ENCODE measurements at places on chromosomes 13 and 19.

GRCh38 chr13:93857126-93857525, 622.4 kb downstream of the DCT start:
- ATAC-seq = no peak

DNA sequence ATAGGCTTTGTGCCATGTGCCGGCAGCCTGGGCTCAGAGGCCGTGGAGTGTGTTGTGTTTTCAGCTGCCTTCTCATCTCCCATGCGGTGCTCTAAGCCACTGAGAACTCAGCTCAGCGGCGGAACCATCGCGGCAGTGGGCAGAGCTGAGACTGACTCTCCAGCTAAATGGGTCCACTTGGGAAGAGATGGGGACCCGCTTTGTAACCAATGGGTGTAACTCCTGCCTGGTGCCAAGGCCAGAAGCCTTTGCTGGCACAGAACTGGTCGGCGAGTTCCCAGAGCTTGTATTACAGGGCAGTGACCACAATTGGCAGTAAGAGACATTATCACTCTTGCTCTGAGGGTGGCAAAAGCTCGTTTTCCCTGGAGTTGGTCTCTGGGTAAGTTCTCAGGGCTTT, 183.0 kb downstream of the STK24 start:
- ATAC-seq = no peak

DNA sequence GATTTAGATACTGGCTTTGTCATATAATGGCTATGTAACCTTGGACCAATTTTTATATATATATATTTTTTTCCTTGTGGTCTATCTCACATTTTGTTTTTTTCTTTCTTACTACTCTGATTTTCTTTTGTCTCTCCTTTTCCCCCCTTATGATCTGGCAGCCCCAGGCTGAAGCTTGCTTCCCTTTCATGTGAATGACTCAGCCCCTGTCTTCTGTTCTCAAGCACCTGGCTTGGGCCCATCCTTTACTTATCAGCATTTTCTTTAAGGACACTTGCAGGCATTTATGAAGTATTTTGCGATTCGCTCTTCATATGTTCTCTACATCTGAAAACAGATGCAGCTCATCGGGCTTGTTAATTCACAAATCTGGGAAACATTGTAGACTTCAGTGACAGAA, 163.6 kb downstream of the SPRY2 start:
- no peak for ATAC-seq

DNA sequence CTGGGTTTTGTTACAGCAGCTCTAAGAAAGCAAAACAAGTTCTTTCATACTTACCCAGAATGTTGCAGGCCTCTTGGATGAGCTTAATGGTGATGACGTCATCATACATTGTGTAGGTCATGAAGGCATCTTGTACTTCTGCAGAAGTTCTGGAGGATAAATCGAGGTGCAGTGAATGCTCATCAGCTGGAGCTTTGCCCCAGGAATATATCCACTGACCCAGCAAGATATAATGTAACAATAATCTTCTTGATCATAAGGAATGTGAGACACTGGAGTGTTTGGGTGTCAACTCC, 63.0 kb downstream of the C13orf42 start:
- ATAC-seq = no peak

DNA sequence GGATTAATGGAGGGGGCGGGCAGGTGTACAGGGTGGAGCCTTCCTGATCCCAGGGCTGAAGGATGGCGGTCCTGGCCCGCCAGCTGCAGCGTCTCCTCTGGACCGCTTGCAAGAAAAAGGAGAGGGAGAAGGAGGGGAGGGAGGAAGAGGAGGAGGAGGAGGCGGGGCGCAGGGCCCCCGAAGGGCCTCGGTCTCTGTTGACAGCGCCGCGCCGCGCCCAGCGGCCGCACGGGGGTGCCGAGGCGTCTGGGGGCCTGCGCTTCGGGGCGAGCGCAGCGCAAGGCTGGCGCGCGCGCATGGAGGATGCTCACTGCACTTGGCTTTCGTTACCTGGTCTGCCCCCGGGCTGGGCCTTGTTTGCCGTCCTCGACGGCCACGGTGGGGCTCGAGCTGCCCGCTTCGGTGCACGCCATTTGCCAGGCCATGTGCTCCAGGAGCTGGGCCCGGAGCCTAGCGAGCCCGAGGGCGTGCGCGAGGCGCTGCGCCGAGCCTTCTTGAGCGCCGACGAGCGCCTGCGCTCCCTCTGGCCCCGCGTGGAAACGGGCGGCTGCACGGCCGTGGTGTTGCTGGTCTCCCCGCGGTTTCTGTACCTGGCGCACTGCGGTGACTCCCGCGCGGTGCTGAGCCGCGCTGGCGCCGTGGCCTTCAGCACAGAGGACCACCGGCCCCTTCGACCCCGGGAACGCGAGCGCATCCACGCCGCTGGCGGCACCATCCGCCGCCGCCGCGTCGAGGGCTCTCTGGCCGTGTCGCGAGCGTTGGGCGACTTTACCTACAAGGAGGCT, at the start of gene PPM1N:
TSS of gene PPM1N (plus strand) at position 33 of the 785 bp plus-strand sequence. CDS start at position 63, 30 bp downstream.
- ATAC-seq = peak; percentile 67

DNA sequence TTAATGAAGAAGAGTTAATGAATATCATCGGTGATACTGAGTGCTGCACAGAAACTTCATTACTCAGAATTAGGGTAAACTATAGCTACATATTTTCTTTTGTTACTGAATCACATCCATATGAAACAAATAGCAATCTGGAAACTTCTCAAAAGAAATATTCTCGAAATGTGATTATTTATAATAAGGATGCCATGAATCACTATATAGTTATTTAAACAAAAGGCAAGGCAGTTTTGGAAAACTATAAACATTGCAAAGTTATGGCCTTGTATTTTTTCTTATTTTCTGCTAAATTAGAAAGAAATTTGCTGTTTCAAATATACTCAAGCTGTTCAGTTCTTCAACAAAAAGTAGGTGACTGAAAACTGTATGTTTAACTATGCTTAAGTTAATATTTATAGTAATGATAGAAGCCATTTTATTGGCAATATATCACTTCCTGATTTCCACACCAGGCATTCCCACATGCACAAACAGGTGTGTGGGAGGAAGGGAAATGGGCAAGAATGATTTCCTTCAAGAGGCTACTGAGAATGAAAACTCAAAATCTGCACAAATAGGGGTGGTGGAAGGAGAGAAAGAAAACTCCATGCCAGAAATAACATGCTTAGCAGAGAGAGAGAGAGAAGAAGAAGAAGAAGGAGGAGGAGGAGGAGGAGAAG, 74.5 kb upstream of the FRY start:
- no peak for ATAC-seq

DNA sequence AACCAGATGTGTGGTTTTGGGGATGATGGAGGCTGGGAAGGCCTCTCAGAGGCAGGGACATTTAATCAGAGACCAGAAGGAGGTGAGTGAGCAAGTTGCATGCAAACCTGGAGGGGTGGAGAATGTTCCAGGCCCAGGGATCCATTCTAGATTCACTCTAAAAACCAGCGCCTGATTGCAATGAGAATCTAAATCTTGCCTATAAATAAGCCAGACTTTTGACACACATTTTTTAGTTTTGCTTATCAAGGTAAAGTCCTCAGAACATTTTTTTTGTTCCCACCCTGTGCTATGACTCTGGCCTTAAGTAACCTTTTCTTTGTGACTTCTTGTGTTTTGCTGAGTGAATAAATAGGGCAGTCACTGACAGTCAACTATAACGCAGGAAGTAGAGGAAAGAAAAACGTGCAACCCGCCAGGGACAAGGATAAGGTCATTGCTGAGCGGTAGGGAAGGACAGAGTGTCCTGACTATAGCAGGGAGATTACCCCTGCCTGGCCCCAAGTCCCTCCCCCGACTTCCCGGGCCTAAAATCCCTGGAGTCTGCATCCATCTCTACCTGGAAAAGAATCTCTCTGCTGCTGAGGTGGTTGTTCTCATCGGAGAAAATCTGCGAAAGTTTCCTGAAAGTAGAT, 14.4 kb downstream of the RGL3 start:
- no peak for ATAC-seq

- ATAC-seq = no peak
Observed at GRCh38 chr19:37981785-37982475, 74.9 kb downstream of the SIPA1L3 start.

- peak; percentile 67 for ATAC-seq
Observed at GRCh38 chr13:48156466-48156865, 61.6 kb upstream of the MED4 start.

DNA sequence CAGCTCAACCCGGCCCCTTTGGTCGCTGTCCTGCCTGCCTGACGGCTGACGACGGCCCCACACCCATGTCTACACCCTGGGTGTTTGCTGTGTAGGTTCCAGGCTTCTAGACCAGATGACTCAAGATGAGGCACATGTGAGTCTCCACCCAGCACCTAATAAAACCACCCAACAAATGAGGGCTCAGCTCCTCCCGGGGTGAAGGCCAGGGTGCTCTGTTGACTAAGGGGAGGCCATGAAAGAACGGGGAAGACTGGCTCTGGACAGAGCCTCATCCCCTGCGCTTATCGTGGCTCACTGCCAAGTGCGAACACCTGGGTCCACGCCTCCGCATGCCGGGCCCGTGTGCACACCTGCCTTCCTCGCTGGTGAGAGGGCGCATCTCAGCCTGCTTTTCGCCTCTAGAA, 39.6 kb downstream of the COL4A2 start:
- ATAC-seq = no peak

DNA sequence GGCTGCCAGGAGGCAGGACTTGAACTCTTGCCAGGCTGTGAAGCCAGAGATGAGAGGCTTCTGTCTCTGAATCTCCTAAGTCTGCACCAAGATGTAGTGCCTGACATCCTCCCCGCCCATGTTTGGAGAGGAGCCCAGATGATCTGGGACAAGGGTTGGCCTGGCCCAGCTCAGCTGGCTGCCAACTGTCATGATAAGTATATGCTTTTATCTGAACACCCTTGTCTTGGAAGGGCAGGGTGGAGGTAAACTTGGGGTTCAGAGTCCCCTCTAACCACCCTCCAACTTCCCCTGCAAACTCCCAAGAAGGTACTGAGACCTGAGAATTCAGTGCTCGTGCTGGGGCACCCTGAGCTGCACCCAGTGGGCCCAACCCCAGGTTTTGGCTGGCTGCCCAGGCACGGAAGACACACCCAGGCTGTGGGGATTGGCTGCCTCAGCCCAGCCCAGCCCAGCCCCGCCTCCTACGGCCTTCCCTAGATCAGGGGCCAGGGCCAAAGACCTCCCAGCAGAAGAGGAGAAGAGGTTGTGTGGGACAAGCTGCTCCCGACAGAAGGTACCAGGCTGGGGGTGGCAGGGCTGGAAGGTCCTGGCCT, at the start of gene CYP4F12:
TSS of gene CYP4F12 (plus strand) at position 508 of the 596 bp plus-strand sequence. CDS start 443 bp downstream, outside the sequence.
- ATAC-seq = peak; percentile 46

- ATAC-seq = no peak
Observed at GRCh38 chr13:29568731-29569130, 26.8 kb downstream of the SLC7A1 start.

- no peak for ATAC-seq
Observed at GRCh38 chr13:93529961-93530360, 303.4 kb downstream of the GPC6 start.

- peak; percentile 74 for ATAC-seq
Observed at GRCh38 chr19:41328157-41328841, 18.3 kb downstream of the CCDC97 start.

DNA sequence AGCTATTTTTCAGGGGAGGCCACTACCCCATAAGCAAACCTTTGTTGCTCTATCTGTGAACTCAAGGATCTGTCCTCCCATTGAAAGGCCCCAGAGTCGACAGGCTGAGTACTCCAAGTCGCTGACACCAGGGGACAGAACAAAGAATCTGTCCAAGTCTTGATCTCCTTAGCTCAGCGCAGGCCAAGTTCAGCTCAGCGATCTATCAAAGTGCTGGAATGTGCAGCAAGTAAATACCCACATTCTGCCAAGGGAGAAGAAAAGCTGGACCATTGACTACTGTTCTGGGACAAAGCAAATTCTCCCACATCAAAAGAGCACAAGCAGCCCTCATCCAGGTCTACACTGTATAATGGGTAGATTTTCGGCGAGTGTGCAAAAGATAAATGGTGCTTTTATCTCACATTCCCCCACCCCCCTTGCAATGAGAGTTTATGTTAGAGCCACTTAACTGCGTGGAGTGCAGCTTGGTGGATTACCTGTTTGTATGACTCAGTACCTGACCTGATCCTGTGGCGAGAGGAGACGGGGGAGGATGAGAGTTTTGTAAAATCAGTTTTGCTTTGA, 391.7 kb upstream of the SGCG start:
- no peak for ATAC-seq

DNA sequence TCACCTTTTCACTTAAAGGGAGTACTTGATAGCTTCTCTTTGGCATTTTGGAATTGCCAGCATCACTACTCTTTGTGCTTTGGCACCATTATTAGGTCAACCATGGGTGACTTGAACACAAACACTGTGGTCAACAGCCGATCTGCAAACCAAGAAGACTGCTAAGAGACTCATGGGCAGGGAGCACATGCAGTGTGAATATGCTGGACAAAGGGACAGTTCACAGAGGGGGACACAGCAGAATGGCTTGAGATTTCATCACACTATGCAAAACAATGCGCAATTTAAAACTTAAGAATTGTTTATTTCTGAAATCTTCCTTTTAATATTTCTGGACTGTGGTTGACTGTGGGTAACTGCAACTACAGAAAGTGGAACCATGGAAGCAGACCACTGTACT, 64.4 kb downstream of the LMO7 start:
- ATAC-seq = no peak

- ATAC-seq = no peak
Observed at GRCh38 chr13:112687836-112688559, 1.8 kb upstream of the ATP11A start.

GRCh38 chr19:30229525-30230174, 142.5 kb upstream of the ZNF536 start:
- no peak for ATAC-seq

GRCh38 chr13:33205804-33206221, 79.7 kb downstream of the STARD13 start:
- no peak for ATAC-seq

DNA sequence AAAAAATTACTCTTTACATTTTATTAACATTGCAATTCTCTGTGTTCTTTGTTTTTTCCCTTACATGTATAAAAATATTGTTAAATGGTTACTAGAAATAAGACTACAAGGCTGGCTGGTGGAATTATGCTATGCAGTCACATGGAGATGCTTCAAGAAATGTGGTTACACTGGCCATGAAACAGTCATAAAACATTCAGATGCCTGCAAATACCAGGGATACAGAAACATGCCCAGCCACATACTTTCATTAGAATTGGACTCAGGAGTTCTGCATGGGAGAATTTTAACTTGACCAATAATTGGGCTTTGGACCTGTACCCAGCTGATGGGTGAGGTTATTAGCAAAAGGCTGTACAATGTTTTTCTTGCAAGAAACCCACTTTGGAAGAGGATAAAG, 1407.7 kb upstream of the SLC10A2 start:
- no peak for ATAC-seq

DNA sequence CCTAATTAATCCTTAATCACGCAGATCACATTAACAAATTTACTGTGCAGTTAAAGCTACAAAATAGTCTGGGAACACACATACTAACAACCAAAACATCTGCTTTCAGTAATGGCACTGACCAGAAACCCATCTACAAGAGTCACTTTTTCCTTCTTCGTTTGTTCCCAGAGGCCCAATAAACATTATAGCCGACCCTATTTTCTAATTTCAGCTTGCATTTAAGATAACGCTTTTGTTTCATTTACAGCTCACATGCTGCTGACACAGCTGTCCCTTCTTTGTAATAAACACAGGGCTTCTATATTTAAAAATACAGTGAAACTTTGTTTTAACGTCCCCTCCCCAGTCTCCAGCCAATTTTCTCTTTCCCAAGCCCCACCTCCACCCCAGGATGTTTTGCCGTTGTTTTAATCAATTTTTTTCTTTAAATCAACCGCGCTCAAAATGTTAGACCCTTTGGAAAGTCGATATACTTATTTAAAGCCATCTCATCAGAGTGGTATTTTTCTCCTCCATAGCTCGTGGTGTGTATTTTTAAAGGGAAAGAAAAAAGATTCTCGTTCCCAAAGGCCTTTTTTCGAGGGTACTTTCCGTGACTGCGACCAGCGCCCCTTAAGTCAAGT, 1.7 kb upstream of the WBP4 start:
- no peak for ATAC-seq

Data from activated CD4-positive, CD25-positive, alpha-beta regulatory T cell treated with anti-CD3 and anti-CD28 coated beads, Interleukin-2, amount 50 U/mL, for 24 hours (primary cell).